ENCODE measurements at places on chromosomes 7 and 10.

GRCh38 chr10:130638991-130639390 is 502.8 kb downstream of the GLRX3 start:
- no peak for DNase-seq

GRCh38 chr10:114103284-114103683 is 59.6 kb downstream of the ADRB1 start:
- no peak for DNase-seq

DNA sequence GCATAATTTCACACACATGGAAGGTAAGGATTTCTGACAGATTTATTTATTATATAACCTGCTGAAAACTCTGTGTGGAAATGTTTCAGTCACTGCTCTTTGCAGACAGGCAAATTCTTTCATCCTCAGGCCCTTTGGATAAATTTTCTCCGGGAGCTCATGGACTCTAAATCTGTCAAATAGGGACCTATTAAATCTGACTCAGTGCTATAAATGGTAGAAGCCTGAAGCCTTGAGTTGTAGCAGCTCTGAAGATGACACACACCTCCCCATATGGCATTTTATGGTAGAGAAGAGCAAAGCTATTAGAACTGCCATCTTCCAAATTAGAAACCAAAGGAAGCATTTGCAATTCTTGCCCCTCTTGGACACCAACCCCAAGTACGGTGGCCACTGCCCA is 808.7 kb downstream of the XPNPEP1 start:
- no peak for DNase-seq

DNA sequence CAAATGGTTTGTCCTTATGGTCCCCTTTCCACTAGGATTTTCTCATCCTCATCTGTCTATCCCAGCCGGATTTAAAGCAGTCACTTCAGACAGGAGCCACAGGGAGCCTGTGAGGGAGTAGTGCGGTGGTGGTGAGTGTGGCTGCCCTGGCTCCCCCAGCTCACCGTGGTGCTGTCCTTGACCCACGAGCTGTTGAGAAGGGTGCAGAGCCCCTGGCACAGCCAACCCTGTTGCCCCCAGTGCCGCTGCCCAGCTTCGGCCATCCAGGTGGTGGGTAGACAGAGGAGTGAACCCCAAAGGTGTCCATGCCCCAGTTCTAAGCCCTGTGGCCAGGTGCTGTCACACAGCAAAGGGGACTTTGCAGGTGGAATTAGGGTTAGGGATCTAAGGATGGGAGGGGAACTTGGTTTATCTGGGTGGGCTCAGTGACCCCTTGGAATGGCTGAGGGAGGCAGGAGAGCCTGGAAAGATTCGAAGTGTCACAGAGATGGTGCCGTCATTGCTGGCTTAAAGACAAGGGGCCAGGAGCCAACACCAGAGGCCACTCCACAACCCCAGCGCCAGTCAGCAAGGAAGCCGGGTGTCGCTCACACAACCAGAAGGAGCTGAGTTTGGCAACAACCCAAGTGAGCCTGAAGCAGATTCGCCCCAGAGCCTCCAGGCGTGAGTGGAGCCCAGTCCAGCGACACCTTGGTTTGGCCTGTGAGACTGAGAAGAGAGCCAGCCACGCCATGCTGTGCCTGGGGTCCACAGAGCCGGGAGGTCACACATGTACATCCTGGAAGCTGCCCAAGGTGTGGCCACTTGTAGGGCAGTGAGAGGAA is 142.4 kb downstream of the ADCY1 start:
- DNase-seq = no peak

DNA sequence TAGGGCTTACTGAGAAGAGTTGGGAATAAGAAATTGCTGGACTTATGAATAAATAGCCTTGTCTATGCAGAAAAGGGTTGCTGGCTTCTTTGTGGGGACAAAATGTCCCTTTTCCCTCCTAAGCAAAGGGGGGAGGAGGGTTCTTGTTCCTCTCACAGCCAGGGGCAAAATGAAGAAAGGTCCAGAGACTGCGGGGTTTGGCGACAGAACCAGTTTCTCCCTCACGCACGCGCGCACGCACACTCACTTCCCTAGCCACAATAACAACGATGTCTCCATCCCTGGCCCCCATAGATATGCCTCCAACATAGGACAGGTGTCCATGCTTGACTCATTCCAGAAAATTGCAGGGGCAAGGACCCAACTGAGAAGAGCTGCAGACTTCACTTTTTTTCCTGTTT is 3.3 kb downstream of the ZMIZ1 start:
- no peak for DNase-seq

GRCh38 chr10:119336599-119336998 is 129.2 kb downstream of the GRK5 start:
- no peak for DNase-seq

DNA sequence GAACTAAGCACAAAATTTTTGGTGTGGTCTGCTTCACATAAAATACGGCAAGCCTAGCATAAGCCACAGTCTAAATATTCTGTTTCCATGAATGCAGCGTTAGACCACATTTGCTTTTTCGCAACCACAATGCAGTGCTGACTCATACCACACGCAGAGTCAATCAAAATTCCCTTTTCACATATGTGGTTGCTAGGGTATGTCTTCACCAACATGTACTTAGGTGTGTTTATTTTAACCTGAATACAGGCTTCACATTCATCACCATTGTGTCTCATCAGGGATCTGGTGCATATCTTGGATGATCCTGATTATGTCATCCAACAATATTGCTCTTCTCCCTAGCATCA is 90.8 kb downstream of the CHN2 start:
- DNase-seq = peak; percentile 23

DNA sequence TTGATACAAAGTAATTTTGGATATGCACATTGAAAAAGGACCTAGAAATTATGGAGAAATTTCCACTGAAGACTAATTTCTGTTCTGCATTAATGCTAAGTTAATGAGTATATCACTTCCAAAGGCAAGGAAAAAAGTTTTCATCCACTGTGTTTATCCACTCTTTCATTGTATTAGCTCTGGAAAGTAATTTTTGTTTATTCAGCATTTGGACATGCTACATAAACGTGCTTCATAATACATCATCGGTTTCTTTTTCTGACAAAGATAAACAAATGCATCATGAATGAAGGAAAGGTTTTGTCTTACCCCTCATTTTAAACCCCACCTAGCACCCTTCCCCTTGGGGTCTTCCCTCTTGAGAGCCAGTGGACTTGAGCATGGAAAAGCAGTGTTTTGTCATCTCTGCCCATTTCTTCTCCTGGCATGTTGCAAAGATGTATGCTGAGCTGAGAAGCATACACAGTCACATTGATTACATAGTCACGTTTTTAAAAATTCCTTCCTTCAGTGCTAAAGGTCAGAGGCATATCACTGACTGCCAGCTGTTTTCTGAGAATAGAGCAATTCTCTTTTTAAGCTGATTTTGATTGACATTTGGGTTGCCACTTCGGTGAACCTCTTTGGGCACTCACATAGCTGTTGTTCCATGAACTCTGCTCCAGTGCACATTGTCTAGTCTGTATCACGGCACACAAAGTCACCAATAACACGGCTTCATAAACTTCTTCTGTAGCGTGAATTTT is 65.9 kb upstream of the C7orf33 start:
- no peak for DNase-seq

DNA sequence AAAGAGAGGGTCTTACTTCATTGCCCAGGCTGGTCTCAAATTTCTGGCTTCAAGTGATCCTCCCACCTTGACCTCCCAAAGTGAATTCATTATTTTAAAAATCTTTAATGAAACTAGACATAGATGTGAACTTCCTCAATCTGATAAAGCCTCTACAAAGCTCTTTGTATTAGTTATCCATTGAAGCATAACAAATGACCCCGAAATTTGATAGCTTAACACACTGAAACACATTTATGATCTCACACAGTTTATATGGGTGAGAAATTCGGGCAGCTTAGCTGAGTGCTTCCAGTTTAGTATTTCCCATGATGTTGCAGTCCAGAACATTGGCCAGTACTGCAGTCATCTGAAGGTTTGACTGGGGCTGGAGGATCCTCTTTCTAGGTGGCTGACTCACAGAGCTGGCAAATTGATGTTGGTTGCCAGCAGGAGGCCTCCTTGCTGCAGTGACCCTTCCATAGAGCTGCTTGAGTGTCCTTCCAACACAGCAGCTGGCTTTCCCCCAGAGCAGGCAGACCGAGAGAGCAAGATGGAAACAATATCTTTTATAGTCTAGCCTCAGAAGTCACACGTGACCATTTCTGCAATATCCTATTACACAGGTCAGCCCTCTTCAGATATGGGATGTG is 16.6 kb upstream of the WNT8B start:
- no peak for DNase-seq

- no peak for DNase-seq
Observed at GRCh38 chr10:93346694-93347093, 135.4 kb downstream of the MYOF start.

DNA sequence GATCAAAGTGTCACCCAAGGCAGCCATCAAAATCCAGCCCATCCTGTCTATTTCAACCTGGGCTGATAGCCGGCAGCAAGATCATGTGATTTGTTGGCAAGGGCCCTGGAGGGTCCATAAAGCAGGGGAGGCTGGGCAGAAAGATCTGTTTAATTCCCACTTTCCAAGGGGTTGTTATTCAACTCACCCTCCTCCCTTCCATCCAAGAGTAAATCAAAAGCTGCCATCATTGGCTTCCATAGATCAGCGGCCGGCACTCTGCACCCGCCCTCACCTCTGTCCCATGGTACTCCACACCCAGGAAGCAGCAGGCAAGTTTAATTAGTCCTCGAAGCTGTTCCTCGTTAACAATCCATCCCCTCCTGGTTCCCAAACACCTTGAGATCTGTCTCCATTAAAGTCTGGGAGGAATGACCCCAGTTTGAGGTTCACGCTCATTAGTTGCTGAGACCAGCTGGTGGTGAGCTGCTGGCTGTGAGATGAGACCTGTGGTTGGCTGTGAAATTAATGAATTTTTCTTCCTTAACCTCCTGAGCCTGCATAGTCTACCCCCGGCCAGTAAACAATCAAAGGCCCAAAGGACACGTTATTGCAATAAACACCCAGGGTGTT is 120.6 kb upstream of the CHST15 start:
- DNase-seq = no peak

DNA sequence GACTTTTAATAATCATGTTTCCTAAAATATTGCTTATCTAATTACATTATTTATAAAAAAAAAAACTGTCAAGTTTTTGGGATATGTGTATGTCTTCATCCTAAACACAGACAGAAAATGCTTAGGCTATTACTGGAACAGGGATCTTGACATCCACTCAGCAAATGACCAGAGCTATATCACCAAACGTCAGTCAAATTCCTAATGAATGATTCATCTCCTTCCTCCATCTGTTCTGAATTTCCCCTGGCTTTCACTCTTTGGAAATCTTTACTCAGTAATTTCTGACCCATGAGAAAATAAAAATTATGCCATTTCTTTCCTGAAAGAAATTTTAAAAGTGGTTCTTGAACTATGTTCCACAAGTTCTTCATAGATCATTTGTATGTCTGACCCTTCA is 552.4 kb upstream of the KCND2 start:
- no peak for DNase-seq

DNA sequence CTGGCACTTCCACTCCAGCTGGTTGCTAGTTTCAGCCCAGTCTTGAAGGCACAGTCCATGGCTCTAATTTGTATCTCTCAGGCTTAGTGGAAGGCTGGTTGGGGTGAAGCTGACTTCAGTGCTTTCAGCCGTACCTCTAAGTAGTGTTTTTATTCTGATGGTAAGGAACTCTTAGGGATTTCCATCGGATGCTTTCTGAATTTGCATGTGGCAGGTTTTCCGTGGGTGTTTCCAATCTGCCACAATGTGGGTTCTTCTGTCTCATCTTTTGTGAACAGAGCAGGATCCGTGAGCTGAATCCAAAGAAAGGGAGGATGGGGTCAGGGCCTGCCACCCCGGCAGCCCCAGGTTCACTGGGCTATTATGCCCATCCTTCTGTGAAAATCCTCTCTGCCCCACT is 607.9 kb upstream of the MKI67 start:
- DNase-seq = no peak

GRCh38 chr7:95471071-95471470 is 14.7 kb upstream of the ASB4 start:
- DNase-seq = no peak

Measured in stimulated activated CD8-positive, alpha-beta memory T cell treated with anti-CD3 and anti-CD28 coated beads, Interleukin-7, amount 100 ng/mL, for 1 hour (primary cell).